ENCODE measurements at places on chromosomes 1 and 21.

GRCh38 chr1:170836141-170836540 lies 99.2 kb upstream of the MROH9 start:
- no peak for DNase-seq

DNA sequence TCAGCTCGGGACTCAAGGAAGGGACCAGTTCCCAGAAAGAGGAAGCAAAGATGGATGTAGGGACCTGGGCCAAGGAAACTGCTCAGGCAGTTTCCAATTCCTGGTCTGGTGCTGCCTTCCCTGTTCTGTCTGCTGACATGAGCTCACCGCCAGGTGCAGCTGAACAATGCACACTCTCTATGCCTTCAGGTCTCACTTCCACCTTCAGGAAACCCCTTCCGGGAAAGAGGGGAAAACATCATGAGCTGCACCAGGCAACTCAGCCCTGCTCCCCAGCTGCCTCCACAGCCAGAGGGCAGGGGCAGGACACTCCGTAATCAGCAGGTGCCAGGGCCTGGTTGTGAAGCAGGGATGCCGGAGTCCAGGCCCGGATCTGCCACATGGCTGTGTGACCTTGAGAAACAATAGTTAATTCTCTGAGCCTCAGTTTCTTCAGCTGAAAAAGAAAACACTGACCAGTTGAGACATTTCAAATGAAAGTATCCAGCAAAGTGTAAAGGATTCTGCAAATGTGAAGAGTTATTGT lies 27.8 kb downstream of the SMIM12 start:
- DNase-seq = no peak

GRCh38 chr1:208187499-208188041 lies 56.6 kb downstream of the PLXNA2 start:
- no peak for DNase-seq

DNA sequence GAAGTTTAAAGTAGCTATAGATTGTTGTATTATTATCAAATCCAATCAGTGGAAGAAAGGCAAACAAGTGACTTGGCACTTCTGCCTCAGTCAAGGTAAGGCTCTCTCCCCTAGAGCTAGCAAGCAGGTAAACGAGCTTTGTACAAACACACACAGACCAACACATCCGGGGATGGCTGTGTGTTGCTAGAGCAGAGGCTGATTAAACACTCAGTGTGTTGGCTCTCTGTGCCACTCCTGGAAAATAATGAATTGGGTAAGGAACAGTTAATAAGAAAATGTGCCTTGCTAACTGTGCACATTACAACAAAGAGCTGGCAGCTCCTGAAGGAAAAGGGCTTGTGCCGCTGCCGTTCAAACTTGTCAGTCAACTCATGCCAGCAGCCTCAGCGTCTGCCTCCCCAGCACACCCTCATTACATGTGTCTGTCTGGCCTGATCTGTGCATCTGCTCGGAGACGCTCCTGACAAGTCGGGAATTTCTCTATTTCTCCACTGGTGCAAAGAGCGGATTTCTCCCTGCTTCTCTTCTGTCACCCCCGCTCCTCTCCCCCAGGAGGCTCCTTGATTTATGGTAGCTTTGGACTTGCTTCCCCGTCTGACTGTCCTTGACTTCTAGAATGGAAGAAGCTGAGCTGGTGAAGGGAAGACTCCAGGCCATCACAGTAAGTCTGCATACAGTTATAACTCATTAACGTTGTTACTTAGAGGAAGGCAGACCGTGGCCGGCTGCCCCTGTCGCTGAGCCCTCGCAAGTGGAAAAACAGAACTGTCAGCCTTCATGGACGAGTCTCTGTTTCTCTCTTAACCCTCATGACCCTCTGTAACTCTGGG lies at the start of gene PALMD:
Gene PALMD (plus strand): TSS at position 415 of the 833 bp plus-strand sequence. CDS start 205 bp downstream, at position 620.
- no peak for DNase-seq

GRCh38 chr1:7646981-7647901 lies 123.9 kb upstream of the VAMP3 start:
- DNase-seq = peak; percentile 33

- no peak for DNase-seq
Observed at GRCh38 chr1:106924360-106924759, 132.1 kb upstream of the PRMT6 start.

GRCh38 chr21:37292941-37293340 lies 25.8 kb upstream of the VPS26C start:
- DNase-seq = no peak

DNA sequence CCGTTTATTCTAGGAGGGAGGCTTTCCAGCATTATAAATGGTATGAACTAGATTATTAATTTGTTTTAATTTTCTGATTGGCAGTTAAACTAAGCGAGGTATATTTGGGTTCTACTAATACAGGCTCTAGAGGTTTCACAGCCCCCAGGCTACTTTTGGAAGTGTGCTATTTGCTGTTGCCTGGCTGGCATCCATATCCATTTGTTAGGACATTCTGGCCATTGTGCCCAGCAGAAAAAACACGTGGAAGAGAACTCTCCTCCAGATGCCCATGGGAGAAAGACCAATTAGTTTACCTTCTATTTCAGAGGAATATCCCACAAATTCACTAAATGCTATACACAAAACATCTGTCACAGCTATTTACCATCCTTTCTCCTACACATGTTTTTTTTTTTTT lies 29.3 kb downstream of the MACO1 start:
- DNase-seq = no peak

GRCh38 chr21:43778469-43779335 lies 2.6 kb upstream of the CSTB start:
- no peak for DNase-seq

DNA sequence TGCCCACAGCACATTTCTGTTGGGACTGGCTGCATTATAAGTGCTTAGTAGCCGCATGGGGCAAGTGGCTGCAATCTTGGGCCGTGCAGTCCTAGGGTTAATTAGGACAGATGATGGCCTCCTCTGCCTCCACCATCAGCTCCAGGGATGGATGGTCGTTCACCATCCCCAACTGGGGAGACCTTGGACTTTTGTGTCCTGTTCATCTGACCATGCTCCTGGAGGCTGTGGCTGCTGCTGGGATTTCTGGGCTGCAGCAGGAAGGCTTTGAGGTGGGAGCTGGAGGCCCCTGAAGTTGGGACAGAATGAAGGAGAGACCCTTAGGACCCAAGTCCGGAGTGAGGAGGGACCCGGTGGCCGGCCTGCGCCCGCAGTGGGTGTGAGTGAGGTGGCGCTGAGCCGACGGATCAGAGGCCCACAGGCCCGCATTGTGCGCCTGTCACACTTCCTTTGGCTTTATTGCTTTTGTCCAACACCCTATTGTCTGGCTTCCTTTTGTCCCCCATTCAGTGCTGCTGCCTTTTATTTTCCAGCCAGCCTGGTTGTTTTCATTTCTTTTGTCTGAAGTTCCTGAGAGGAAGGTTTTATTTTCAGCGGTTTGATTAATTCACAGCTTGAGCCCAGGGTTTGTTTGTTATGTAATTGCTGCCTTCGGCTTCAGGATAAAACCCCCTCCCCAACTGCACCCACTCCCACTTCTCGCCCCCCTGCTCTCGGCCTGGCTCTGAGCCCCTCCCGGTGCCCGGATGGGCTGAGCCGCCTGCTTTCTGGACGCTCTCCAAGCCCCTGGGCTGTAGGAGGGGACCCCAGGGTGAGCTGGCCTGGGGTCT lies 35.6 kb downstream of the SOX13 start:
- no peak for DNase-seq

GRCh38 chr1:27009601-27010197 lies 3.0 kb downstream of the TENT5B start:
- no peak for DNase-seq

GRCh38 chr1:31396633-31397351 lies 16.2 kb upstream of the SERINC2 start:
- peak; percentile 80 for DNase-seq

DNA sequence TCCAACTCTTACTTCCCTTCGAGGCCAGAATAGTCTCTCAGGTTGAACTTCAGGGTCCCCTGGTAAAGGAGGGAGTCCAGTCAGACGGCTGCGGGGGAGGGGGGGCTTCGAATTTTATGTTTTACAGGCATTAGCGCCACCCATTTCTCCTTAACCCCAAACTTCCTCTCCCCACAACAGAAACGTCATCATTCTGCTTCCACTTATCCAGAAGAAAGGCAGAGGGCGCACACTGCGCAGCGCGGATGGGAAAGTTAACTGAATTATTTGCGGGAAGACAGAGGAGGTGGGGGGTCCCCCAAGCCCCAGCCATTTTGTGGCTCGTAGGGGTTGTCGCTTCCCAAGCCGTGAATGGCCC lies 529 bp upstream of the PRMT2 start:
- peak; percentile 77 for DNase-seq

- no peak for DNase-seq
Observed at GRCh38 chr1:1974834-1975233, 28.8 kb downstream of the CFAP74 start.

GRCh38 chr21:34110594-34111202 lies 37.3 kb downstream of the MRPS6 start:
- DNase-seq = no peak

GRCh38 chr1:32413507-32414185 lies 19.4 kb upstream of the BSDC1 start:
- peak; percentile 70 for DNase-seq

DNA sequence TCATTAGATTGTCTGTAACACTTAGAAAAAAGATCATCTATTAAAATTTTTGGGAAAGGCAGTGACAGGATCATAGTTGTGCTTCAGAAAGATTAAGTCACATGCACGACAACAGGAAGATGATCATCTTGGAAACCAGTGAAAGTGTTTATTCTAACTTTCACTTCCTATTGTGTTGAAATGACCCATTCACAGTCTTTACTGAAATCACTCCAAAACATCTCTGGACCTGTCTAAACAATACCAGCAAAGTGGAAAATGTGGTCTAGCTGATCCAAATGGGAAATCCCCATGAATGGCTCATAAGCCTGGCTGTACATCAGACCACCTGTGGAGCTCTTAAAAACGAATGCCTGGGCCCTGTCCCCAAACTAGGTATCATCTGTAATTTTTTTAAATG lies 111.1 kb upstream of the ETV3 start:
- DNase-seq = no peak

DNA sequence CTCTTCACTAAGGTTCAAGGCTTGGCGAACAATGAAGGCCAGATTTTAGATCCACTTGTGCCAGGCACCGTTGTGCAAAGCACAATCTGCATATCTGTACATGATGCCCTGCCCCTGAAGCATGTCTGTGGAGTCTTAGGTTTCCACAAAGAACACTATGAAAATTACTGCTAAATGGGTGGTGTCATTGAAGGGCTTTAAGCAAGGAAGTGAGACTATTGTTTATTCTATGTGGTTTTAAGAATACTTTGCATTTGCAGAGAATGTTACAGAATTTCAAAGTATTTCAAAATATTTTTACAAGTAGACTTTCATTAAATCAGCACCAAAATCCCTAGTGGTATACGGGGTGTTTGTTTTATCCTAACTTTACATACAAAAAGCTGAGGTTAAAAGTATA lies 8.8 kb downstream of the TSEN15 start:
- no peak for DNase-seq

DNA sequence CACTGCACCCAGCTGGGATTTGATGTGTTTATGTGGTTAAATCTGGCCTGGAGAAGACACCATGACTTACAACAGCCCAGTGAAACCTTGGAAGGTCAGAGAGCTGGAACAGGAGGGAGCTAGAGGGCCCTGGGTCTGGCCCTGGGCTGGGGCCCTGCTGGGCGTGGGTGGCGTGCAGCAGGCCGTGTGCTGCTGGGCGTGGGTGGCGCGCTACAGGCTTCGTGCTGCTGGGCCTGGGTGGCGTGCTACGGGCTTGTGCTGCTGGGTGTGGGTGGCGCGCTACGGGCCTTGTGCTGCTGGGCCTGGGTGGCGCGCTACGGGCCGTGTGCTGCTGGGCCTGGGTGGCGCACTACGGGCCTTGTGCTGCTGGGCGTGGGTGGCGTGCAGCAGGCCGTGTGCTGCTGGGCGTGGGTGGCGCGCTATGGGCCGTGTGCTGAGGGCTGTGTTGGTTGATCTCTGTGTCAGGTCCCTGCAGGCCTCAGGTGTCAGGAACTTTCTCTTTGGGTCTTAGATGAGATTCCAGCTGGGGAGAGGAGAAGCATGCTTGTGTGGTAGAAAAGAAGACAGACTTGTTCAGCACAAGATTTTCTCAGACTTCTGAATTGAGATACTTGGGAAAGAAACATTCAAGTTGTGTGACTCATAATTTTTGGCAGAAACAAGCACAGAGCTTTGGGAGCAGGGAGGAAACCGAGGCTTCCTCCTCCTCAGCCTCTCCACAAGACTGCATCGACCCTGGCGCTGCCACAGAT lies 66.0 kb downstream of the COL18A1 start:
- no peak for DNase-seq

DNA sequence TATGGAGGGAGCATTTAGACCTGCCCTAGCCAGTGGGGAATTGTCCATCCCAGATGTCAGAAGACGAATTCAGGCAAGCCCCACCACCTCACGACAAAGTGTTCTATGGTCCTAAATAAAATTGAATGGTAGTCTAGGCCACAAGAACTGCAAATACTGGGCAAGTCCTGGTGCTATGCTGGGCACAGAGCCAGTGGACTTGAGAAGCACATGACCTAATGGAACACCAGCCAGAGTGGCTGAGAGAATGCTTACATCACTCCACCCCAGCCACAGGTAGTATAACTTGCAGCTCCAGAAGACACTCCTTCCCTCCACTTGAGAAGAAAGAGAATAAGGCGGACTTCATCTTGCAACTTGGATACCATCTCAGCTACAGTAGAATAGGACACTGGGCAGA lies 567.3 kb upstream of the CXADR start:
- DNase-seq = no peak

DNA sequence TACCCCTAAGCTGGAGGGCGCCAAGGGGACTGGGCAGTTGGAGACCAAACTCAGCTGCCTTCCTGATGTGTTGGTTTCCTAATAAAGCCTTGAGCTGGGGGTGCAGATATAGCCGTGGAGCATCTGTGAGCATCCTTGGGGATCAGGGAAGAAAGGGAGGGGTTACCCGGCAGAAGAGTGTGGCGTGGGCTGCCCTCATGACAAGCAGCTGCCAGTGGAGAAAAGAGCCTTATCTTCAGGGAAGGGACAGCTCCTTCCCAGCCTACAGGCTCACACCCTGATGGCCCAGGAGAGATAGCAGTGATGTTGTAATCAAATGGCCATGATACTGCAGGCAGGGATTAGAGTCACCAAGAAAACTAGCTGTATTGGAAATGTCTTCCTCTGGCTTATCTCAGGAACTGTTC lies 10.8 kb upstream of the NFASC start:
- DNase-seq = no peak

GRCh38 chr1:27523337-27524020 lies 33.5 kb upstream of the WASF2 start:
- no peak for DNase-seq

DNA sequence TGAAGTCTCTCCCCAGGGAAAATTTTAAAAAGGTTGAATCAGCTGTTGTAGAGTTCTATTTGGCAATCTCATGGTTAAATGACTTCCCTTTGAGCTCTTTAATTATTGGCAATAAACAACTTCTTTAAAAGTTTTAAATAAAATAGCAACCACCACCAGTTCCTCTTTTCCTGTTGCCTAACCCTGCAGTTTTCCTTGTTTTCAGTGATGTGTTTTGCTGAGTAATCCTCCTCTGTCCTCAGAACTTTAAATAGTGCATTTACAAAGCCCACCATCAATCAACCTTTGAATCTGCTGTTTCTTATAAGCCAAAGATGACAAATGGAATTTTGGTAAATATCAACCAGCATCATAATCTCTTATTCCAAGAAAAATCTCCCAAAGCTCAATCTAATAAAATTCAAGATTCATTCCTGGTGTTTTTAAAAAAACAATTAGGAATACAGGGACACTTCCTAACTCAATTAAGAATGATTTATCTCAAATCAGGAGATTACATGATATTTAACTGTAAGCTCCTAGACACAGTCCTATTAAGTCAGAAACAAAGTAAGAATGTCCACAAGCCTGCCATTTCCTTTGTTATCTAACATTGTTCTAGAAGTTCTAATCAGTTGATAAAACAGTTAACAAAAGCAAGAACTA lies 14.8 kb downstream of the AVPR1B start:
- peak; percentile 89 for DNase-seq
